ENCODE measurements at places on chromosomes 11 and 22.

GRCh38 chr22:38948181-38948940, 9.0 kb upstream of the APOBEC3A start:
- no peak for DNase-seq

DNA sequence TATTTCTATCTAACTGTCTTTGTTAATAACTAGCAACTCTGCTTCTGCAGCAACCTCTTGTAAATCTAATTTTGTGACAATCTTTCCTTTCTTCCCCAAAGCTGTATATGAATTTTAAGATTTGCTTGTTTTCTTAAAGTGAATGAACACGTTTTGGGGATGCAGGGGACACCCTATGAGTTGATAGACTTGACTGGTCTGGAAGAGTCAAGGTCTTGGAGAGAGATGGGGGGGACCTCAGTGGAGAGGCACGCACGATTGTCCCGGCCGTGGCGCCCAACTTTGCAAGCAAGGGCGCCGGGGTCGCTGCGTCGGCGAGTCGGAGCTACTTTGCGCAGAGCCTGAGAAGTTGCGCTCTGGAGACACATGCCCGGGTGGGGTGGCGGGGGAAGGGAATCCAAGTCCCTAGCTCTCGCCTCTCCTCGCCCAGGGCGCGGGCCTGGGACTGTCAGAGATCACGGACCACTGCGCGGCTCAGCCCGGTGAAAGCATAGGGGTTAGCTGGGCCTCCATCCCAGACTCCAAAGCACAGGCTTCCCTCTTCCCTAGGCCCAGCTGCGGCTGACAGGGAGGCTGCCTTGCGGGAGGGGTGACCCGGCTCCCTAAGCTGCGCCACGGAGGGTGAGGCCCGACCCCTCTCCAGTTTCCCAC, 854 bp downstream of the ABCC8 start:
- DNase-seq = no peak

GRCh38 chr11:118979434-118979833, 7.9 kb downstream of the FOXR1 start:
- DNase-seq = no peak

DNA sequence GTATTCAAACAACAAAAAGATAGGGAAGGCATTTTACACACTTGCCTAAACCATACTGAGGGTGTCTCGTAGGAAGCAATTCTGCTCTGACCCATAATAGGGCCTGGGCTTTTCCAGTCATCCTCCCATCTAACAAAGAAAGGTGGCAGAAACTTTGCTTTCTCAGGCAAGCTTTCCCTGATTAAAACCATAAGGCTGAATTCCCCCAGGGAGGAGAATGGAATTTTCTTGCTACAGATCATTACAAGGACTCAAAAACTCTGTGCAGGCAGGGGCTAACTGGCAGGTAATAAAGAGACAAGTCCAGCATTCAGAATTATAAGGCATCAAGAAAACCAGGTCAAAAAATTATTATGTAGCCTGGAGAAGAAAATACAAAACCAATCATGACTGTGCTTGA, 90.4 kb downstream of the RBFOX2 start:
- DNase-seq = no peak

GRCh38 chr11:11409224-11409623, 56.2 kb upstream of the CSNK2A3 start:
- no peak for DNase-seq

DNA sequence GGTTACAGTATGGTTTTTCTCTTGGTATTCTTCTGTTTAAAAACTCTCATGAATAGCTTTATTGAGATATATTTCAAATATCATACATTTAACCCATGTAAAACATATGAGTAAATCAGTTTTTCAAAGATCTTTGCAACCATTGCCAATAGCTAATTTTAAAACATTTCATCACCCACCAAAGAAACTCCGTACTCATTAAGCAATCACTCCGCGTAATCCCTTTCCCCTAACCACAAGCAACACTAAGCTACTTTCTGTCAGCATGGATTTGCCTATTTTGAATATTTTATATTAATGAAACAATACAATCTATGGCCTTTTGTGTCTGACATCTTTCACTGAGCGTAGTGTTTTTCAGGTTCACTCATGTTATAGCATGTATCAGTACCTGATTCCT, 697.9 kb upstream of the ANO5 start:
- DNase-seq = no peak
